ENCODE measurements at places on chromosomes 12 and 14.

DNA sequence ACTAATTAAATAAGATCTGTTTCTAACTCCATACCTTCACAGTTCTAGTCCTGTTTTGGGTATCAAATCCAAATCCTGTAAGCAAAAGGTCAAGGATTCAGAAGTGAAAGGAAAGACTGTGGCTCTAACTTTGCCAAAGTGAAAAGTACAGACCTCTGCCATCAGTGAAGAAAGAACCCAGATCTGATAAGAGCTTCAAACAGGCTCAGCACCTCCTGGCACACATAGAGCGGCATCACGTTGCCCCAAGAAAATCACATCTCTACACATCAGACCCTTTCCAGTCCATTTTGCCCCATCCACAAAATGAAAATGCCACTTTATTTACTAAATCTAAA, 23.2 kb downstream of the CLIP1 start:
- no peak for DNase-seq

- DNase-seq, result peak; percentile 66
Measured at GRCh38 chr12:69655616-69656340, 43.3 kb downstream of the BEST3 start.

GRCh38 chr14:37585101-37585511, 9.9 kb downstream of the FOXA1 start:
- no peak for DNase-seq

- DNase-seq, result no peak
Measured at GRCh38 chr12:130437555-130438242, 100.0 kb downstream of the PIWIL1 start.

DNA sequence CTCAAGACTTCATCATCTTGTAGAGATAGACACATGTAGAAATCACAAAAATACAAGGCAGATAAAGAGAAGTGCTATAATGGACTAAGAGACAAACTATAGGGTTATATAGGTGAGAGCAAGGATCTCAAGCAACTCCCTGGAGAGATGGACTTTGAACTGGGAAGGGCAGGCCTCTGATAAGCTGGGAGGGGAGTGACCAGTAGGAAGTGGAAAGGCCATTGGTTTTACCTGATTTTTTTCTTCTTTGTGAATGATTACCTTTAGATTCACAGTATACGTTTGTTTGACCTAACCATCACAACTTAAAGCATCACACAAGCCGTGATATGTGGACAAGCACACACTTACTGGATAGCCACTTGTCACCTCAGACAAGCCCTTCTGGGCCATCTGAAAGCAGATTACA, 5.2 kb upstream of the TEP1 start:
- no peak for DNase-seq

DNA sequence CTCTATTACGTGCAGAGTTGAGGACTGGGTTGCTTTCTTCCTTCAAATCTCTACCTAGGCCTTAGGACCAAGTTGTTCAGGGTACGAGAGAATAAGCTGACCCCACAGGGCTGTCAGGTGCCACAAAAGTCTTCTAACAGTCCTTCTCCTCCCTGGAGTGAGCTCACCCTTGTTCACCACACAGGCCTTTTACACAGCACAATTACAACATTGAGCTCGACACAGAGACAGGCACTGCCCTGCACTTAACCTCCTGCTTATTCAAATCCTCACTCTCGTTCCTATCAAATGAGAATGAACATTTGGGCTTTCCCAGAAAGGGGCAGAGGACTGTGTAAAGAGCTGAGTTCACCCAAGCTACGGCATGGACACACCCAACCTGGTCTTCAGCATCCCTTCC, 2.4 kb downstream of the GALNT6 start:
- DNase-seq, result no peak

DNA sequence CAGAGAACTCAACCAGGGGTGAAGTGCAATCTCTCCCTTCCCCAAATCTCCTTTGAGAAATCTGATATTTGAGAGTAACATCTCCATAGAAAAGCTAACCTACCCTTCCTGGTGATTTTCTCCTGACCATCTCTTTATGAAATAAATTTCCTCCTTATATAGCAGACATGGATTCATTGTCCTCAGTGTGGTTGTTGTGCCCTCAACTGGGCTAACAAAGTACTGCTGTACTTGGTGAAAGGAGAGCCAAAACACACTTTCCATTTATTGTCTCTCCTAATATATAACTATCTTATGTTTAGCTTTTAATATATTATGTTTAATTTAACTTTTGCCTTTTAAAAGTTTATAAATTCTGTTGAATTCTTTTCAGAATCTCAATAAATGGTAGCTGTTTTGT, 65.1 kb upstream of the SLCO1B1 start:
- no peak for DNase-seq

DNA sequence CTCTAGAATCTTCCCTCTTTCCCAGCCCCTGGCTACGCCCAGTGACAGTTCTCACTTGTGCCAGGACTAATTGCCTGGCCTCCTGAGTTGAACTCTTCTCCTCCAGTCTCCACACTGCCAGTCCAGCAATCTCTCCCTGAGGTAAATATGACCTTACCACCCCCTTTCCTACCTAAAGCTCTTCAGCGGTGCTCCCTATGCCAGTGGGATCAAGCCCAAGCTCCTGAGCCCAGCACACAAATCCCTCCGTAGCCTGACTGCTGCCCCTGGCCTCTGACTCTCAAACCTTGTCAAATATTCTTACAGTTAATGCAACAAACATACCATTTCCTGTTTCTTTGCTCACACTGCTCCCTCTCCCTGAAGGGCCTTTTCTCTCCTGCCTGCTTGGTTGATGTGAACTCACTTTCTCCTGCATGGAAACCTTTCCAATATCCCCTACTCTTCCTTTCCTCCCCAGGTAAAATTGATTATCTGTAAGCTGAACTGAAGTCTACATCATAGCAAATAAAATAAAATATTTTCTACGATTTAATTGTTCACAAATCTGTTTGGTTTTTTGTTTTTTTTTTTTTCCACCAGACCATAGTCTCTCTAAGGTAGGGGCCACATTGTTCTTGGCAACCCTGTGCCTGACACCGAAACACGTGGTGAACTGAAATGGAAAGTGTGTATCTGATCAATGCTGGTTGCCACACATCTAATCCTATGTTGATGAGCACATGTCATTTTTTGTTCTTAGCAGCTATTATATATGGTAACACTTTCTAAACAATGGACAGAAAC, 147.5 kb downstream of the SLC38A6 start:
- no peak for DNase-seq

- DNase-seq, result no peak
Measured at GRCh38 chr12:105920161-105920684, 218.5 kb downstream of the NUAK1 start.

GRCh38 chr12:96501133-96501761, 11.9 kb downstream of the CFAP54 start:
- DNase-seq, result no peak

DNA sequence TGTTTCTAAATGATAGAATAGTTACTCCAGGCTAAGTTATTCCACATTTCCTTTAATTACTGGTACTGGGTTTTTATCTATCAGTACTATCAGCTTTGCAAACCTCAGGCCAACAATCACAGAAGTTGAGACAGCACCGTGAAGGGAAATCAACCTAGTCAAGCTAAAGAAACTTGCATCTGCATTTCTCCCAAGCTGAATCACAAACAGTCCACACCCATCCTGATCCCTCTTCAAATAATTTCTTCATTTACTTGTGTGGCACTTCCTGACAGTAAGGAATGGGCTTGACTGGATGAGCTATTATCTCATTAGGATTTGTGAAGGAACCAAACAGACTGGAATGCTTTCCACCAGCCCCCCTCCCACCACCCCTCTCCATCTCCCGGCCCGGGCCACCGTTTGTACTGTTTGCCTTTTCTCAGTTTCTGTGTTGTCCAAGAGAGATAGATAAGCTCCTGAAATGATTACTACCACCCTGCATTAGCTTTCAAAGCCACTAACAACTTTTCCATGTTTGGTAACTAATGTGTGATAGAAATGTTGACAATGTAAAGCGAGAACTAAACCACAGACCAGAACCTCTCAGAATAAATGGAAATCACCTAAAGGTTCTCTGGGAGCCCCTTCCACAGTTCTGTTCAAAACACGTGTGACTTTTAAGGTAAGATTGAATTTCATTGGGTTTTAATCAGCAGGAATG, 236.3 kb downstream of the SLC25A21 start:
- no peak for DNase-seq

GRCh38 chr12:101695706-101696105, 1.7 kb upstream of the CHPT1 start:
- no peak for DNase-seq

DNA sequence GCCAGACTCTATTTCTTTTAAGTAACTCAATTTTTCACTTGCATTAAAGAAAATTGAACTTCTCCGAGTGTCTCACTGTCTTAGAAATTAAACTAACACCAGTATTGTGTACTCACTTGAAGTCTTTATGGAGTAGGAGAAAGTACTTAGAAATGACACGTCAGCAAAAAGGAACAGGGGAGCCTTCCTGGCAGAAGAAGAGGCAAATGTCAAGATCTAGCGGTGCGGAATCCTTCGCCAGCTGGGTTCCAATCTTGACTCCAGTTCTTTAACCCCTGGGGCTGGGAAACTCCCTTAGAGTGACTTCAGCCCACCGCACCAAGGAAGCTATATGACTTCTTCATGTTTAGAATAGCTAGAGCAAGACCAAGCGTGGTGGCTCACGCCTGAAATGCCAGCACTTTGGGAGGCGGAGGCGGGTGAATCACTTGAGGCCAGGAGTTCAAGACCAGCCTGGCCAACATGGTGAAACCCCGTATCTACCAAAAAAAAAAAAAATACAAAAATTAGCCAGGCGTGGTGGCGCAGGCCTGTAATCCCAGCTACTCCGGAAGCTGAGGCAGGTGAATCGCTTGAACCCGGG, 34.4 kb downstream of the WBP11 start:
- DNase-seq, result no peak

DNA sequence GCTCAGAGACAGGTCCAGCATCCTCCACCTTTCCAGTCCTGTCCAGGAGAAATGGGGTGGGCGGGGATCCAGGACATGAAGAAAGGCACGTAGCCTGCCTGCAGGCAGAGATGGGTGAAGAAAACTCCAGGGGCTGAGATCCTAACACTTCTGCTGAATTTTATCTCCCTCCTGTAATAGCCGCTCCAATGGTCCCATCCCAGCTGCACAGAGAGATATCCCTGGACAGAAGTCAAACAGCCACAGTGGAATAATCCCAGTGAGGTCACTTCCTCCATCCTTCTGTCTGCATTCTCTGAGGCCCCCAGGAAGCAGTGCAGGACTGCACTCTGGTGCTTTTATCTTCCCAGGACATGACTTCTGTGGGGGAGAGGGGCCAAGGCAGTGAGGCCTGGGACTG, 26.3 kb downstream of the KRT18 start:
- DNase-seq, result no peak

GRCh38 chr12:67068761-67069450, 200.3 kb upstream of the CAND1 start:
- no peak for DNase-seq

DNA sequence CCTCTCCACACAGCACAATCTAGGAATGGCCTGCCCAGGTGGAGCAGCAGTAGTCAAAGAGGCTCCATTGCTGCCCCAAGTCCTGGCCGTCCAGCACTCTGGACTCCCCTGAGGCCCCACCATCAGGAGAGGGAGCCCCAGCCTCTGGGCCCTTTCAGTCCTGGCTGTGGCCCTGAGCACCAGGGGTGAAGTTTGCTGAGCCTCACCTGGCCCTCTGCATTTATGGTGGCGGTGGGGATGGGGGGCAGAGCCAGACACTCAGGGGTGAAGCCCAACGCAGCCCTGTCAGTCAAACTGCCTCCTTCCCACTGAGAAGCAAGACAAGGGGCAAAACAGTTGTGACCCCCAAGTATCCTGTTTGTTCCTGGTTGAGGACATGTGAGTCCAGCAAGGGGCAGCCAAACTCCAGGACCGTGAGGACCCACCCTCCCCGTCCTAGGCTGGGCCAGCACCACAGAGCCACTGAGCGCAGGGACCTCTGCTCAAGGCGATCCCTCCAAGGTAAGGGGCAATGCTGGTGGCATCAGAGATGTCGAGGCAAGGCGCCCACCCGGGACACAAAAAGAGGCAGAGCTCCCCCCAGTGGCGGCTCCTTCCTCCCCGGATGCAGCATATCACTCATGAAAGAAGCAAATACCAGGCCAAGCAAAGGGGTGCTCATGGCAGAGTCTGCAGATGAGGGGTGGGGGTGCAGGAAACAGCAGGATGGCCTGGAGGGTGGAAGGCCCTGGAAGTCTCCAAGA, 4.8 kb upstream of the AMN start:
- no peak for DNase-seq

GRCh38 chr12:123071857-123072256, 79.0 kb downstream of the PITPNM2 start:
- DNase-seq, result no peak

DNA sequence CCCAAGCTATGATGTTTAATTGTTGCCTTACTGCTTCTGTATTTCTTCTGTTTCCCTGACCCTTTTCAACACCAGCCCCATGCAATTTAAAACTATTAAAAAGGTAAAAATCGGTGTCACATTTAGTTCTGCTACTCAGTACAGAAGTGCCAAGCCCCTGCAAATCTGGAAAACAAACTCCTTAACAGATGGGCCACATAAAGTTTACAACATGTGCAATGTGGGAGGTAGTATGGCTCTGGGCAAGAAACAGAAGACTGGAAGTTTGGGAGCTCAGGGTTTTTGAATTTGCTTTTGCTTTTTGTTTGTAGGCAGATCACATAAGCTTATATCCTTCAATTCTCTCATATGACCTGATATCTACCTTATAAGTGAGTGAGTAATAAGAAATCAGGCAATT, 404.0 kb upstream of the ATP2B1 start:
- no peak for DNase-seq

GRCh38 chr12:122227341-122227740, 1.5 kb upstream of the DIABLO start:
- DNase-seq, result no peak

- no peak for DNase-seq
Measured at GRCh38 chr12:49624921-49625577, 1.7 kb downstream of the PRPF40B start.

DNA sequence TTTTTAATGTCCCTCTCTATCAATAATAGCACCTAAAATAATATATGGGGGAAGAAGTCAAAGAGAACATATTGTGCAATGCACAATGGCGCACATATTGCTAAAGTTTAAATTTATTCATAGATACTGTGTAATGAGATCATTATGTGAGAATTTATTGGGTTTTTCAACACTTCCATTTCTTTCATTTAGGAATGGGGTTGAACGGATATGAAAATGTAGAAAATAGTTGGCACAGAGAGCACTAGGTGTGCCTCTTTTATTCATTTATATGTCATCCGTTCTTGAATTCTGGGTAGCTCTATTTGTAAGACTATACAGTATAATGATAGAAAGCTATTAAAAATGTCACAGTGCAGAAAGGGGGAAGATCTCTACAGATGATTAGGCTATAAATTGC, 63.9 kb downstream of the ATG14 start:
- DNase-seq, result no peak

GRCh38 chr12:56878010-56878339, 56.2 kb downstream of the SDR9C7 start:
- no peak for DNase-seq

DNA sequence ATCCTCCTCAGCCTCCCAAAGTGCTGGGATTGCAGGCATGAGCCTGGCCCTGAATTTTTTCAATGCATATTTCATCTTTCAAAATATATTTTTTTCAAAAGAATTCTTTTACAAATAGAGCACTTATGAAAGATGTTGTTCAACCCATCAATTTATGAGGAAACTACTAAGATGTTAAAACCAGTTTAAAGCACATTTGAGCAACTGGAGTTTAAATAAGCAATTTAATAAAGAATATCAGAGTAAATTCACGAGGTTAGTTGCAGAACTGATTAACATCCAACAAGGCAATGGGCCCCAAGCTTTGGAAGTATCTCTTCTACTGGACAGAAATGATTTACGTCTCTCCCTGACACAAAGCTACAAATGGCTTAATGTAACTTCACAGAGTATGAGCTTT, 23.3 kb downstream of the GLT1D1 start:
- DNase-seq, result no peak
